Kasumi-1 (cell line): ENCODE measurements at places on chromosomes 1 and 21.
A peak's percentile ranks its signal among the peaks of the same experiment; 100 is the strongest.

- no peak for DNase-seq
Measured at GRCh38 chr1:87684713-87685205, 356.1 kb downstream of the LMO4 start.

DNA sequence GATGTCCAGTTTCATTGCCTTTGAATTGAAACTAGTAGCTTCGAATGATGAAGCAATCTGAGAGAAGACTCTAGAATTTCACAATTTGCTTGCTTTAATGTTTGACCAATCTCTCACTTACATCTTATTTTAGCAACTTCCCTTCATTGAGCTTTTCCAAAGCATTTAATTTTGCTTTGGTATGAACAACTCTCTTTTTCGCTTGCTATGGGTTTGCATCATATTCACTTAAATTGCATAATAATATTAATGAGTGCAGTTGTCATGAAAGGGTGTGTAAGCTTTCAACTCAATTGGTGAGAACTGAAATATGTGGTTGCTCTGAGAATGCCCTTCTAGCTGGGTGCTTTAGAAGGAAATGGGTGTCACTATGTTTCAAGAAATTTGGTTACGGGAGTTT, 309.2 kb downstream of the HLX start:
- no peak for DNase-seq

GRCh38 chr1:109979489-109980091, 5.0 kb upstream of the AHCYL1 start:
- no peak for DNase-seq

GRCh38 chr1:210342986-210343780, 14.5 kb downstream of the HHAT start:
- no peak for DNase-seq

DNA sequence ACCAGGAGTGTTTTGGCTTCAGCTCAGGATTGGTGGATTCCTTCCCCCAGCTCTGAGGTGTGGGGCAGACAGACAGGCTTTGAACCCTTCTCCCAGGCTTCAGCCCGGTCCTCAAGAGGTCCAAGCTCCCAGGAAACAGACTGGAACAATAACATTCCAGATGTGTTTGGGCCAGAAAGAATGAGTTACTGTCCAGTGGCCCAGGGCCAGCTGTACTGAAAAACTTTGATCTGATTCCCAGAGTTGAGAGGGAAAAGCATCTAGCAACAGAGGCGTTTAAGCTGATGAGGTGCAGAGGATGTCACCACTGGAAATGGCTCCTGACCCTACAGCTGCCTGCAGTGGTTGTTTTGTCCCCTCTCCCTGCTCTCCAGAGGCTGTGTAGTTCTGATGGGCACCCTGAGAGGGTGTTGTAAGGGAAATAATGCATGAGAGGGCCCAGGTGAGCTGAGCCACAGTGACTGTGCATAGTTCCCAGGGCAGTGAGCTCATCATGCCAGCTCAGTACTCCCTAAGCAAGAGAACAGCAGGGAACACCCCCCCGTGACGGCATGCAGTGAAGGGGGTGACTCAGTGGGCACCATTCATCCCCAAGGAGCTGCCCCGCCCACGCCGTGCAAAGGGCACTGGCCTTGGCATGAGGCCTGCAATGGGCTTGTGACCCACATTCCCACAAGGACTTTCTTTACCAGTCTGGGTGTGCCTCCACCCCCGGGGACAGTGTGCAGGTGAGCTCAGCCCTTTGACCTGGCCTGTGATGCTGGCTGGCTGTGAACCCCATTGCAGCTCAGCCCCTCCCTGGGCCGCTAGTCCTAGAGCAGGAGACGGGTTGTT, 13.8 kb upstream of the SFN start:
- no peak for DNase-seq

GRCh38 chr21:33024201-33025103, 1.3 kb upstream of the OLIG2 start:
- no peak for DNase-seq

- DNase-seq: no peak
Measured at GRCh38 chr1:178976541-178976940, 49.2 kb upstream of the FAM20B start.

GRCh38 chr21:36917471-36918158, 48.9 kb downstream of the HLCS start:
- peak; percentile 3 for DNase-seq

DNA sequence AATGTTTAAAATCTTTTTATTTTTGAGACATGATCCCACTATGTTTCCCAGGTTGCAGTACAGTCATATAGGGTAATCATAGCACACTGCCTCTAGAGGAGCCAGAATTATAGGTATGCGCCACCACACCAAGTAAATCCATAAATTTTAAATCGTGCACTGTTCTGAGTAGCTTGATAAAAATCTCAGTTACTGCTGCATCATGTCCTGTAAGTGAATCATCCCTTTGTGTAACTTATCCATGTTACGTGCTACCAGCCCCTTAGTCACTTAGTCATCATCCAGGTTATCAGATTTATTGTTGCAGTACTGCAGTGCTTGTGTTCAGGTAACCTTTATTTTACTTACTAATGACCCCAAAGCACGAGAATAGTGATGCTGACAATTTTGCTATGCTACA, 1770.9 kb downstream of the BRINP3 start:
- no peak for DNase-seq

GRCh38 chr1:156475568-156476500, 24.7 kb downstream of the MEF2D start:
- DNase-seq: no peak

DNA sequence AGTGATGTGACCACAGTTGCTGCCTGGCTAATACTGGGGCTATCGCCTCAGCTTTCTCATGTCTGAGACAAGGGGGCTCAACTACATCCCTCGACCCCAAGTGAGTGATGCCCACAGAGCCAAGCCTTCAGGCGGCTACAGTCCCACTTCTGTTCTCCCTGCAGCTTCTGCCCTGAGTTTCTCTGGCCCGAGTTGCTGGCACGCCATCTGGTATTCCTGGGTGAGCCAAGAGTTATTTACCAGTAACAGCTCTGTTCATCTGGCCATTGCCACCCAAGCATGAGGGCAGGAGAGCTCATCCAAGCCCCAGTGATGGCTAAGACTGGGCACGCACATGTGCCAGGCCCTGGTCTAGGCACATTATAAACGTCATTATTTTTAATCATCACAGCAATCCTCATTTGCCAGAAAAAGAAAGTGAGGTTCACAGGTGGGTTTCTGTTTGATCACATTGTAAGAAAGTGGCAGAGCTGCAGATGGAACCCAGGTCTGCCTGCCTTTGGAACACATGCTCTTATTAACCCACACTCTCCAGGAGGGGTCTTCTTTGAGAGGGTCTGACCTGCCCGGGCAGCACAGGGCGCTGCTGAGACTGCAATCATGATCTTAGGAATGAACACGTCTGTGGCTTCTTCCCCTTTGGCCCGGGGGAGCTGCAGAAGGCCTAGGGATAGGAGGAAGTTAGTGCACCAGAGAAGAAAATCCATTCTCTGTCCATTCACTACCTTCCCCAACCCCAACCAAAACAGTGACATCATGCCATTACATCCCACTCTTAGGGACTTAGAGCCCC, 27.5 kb downstream of the KCND3 start:
- DNase-seq: no peak

GRCh38 chr1:164689672-164690511, 130.9 kb downstream of the PBX1 start:
- no peak for DNase-seq

- peak; percentile 42 for DNase-seq
Measured at GRCh38 chr1:117967477-117967876, 37.9 kb downstream of the WDR3 start.

DNA sequence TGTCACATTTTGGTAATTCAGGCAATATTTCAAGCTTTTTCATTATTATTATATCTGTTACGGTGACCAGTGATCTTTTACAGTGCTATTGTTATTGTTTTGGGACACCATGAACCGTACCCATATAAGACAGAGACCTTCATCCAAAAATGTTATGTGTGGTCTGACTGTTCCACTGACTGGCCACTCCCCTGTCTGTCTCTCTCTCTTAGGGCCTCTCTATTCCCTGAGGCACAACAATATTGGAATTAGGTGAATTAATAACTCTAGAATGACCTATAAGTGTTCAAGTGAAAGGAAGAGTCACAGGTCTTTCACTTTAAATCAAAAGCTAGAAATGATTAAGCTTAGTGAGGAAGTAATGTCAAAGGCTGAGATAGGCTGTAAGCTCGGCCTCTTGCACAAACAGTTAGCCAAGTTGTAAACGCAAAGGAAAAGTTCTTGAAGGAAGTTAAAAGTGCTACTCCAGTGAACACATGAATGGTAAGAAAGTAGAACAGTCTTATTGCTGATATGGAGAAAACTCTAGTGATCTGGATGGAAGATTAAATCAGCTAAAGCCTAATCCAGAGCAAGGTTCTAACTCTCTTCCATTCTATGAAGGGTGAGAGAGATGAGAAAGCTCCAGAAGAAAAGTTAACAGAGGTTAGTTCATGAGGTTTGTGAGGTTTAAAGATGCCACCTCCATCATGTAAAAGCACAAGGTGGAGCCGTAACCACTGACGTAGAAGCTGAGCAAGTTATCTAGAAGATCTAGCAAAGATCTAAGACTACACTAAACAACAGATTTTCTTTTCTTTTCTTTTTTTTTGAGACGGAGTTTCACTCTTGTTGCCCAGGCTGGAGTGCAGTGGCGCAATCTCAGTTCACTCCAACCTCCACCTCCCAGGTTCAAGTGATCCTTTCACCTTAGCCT, 19.7 kb upstream of the DIPK1A start:
- no peak for DNase-seq

DNA sequence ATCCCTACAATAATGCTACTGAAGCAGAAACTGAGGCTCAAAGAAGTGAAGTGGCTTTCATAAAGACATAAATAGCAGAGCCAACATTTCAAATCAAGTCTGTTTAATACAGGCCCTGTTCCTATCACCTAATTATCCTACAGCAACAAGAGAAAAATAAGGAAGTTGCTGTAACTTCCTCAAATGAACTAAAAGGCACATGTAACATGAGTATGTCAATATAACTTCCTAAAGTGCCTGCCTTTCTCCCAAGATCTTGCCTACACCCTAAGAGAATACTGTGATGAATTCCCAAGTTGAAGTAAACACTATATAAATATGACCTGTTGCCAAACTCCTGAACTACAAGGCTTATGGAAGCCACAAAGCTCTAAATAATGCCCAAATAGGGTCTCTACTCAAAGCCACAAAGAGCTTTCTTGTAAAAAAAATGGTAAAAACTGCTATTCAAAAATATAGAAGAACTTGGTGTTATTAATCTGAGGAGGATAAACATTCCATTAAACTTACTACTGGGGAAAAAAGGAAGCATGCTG, 8.6 kb downstream of the BEND5 start:
- peak; percentile 48 for DNase-seq

DNA sequence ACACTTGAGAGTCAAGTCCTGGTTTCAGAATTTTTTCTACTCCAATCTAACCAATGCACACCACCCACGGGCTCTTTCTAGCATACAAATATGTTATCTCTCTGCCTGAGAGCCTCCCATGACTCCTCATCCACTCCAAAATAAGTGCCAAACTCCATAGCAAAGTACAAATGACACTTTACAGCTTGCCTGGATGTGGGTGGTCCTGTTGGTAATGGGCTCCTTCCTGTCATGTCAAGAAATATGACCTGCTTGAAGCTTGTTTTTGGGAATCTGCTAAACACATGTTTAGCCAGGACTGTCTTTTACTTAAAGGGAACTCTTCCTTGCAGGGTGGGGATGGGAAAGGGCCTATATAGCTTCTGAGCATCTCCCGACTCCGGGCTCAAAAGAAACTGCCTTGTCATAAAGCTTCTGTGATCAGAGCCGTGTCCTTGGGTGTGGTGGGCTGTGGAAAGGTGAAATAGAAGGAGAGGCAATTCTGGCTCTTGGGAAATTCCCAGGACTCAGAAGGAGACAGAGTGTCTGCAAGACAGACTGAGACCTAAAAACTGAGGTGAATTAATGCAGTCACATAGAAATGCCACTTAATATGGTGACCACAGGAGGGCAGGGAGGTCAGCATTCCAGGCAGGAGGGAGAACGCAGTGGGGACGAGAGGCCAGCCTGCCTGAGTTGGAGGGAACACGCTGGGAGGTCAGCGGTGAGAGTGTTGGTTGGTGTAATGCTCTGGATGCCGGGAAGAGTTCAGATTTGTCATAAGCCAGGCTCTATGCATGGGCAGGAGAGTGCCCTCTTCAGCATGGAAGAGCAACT, 6.1 kb upstream of the IGFN1 start:
- peak; percentile 59 for DNase-seq

- DNase-seq: no peak
Measured at GRCh38 chr1:55188909-55189308, 26.3 kb downstream of the USP24 start.

GRCh38 chr1:70234733-70235132, 13.6 kb downstream of the SRSF11 start:
- no peak for DNase-seq

GRCh38 chr1:178869119-178869697, 1.7 kb downstream of the ANGPTL1 start:
- DNase-seq: no peak

- no peak for DNase-seq
Measured at GRCh38 chr1:241635556-241636152, 4.5 kb downstream of the CHML start.

- DNase-seq: no peak
Measured at GRCh38 chr1:48760857-48761256, 15.8 kb downstream of the BEND5 start.

DNA sequence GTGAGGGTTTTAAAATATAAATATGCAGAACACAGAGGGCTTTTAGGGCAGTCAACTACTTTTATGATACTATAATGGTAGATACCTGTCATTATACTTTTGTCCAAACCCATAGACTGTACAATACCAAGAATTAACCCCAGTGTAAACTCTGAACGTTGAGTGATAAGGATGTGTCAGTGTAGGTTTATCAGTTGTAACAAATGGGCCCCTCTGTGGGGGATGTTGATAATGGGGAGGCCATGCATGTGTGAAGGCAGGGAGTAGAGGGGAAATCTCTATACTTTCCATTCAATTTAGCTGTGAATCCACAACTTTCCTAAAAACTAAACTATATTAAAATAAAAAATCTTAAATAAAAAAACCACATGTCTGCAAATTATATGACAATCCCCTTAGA, 193.5 kb upstream of the CAMK1G start:
- no peak for DNase-seq

DNA sequence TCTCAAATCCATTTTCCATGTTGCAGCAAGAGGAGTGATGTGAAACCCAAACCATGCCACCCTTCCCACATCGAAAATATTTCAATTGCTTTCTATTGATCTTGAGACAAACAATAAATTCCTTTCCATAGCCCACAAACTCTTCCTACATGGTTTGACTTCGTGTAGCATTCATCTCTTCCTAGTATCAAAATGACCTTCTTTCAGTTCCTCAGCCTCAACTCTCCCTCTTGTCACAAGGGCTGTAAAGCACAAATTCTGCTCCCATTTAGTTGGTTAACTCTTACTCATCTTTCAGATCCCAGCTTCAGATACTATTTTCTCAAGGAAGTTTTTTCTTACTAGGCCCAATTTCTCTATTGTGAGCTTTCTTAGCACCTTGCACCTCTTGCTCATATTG, 99.0 kb downstream of the ZNF281 start:
- no peak for DNase-seq
